ENCODE measurements at places on chromosomes 3 and 15.
A peak's percentile ranks its signal among the peaks of the same experiment; 100 is the strongest.

DNA sequence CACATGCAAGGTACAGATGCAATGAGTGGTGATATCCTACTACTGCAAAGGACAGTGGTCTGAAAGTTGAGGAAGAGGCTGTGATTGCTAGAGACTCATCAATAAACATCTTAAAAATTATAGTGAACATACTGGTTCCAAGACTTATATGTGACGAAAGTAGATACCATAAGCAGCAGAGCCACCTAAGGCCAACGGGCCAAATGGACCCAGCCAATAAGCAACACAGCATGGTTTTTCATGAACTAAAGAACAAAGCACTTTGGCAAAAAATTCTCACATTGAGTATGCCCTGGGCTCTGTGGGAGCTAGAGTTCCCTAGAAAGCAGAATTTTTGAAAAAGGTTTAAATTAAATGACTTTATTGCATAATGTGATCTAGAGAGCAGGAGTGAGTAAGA is 272.1 kb downstream of the SI start:
- no peak for DNase-seq

DNA sequence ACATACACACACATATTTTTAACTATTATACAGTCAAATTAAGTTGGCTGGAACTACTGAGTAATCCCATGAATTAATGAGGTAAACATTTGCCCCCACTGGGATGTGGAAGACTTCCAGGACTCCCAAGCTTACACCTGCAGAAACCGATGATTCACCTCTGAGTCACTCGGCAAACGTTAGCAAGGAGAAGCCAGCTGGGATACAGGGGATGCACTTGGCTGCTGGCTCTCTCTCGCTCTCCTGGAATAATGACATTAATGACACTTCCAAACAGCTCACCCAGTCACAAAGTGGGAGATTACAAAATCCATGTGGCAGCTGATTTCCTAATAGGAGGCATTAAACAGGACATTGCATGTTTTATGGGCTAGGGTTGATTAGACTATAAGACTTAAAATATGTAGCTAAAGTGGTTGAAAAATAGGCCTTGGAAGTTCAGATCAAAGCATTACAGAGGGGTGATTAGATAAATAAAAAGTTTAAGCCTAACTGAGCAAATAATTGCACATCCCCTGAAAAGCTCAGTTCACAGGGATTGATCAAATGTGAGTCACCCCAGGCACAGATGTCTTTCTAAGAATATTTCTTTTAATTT is 500.9 kb downstream of the SOX2 start:
- DNase-seq = no peak

DNA sequence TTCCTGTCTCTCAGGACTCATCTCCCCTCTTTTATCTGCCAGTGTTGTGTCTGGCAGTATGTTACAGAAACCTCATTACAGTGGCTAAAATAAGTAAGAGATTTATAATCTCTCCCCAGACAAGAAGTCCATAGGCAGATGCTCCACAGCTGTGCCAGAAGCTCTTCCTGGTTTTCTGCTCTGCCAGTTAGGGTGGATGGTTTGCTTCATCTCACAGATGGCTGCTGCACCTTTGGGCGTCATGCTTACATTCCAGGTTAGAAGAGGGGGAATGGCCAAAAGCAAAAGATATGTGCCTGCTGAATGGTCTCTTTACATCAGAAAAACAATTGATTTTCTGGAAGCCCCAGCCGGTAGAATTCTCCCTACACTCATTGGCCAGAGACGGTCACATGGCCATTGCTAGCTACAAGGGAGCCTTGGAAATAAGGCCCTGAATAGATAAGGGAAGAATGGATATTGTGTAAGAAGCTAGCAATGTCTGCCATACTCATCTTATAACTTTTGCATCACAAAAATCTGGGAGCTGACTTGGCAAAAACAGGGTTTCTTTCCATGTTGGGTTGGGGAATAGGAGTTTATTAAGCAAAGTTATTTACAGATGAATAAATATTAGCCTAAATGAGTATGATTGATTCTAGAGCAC is 91.1 kb downstream of the PDCD6IP start:
- no peak for DNase-seq

DNA sequence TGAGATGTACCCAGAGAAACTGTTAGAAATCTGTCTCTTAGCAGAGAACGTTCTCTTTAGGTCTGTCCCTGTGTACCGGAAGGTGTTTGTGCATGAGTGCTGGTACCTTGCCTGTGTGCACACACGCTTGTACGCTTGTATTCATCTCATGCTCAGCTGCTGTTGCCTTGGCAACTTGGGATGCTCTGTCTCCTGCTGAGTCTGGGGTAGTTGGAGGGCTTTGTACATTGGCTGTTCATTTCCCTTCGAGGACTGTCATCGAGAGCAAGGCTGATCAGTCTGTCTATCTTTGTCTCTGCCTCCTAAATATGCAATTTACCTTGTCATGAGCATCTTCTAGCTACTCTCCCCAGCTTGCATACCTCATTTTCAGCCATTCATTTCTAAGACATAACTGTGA is 147.2 kb downstream of the SLCO3A1 start:
- DNase-seq = peak; percentile 49

- DNase-seq = no peak
Measured at GRCh38 chr15:60682115-60682514, 203.2 kb upstream of the ICE2 start.

DNA sequence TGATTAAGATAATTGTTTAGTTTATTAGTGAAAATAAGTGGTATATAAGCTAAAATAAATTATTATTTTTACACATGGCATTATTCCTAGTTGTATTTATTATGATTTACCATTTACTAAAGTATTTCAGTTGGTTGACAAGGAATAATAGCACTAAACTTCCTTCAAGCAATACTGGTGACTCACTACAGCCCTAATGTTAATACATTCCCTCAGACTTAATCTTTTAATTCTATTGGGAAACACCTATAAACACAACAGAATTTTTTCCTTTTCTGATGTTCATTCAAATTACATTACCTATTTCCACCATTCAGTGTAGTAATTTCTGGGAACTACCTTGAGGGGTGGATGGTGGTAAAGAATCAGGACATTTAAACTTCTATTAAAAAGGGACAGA is 264.0 kb downstream of the TIGIT start:
- no peak for DNase-seq

Measured in glutamatergic neuron (in vitro differentiated cells).